Stimulated activated CD4-positive, alpha-beta T cell treated with anti-CD3 and anti-CD28 coated beads, Interleukin-4, amount 100 ng/mL, for 1 hour (primary cell): ENCODE measurements at places on chromosomes 5 and 9.

GRCh38 chr9:134486143-134486591, 155.4 kb upstream of the COL5A1 start:
- no peak for DNase-seq

DNA sequence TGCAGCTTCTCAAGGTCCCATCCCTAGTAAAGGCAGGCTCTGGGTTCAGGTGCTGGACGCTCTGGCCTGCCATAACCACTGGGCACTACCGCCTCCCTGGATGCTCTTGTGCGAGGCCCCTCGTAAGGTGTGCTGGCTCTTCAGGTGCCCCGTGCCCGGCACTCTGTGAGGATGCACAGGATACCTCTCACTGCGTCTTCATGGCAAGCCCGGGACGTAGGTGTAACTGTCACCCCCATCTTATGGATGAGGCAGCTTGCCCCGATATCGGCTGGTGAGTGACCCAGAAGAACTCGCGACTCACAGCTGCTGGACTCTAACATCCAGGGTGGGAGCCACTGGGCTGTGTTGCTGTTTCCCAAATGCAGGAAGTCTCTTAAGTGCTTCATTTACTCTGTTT, 79.0 kb downstream of the GTF3C4 start:
- DNase-seq: no peak

- DNase-seq: no peak
These were observed 83.7 kb downstream of the PDE6A start for GRCh38 chr5:149860801-149861322.

- no peak for DNase-seq
These were observed 279.8 kb upstream of the POU5F2 start for GRCh38 chr5:94021246-94021645.

GRCh38 chr9:92610470-92611420, 59.2 kb downstream of the IPPK start:
- DNase-seq: no peak

DNA sequence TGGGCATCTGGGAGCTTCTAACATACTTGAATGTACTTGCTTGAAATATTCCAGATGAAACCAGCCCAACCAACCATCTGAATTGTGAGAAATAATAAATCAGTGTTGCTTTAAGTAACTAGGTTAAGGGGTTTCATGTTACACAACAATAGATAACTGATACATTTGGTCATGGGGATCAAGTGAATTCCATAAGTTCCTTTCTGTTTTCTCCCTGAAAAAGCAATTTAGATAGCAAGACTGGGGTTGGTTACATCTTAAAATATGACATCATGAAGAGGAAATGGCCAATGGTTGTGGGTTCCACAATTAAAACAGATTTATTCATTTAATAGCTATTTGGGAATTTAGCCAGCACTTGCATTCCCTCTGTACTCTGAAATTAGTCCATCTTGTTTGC, 559.7 kb downstream of the TLR4 start:
- no peak for DNase-seq

DNA sequence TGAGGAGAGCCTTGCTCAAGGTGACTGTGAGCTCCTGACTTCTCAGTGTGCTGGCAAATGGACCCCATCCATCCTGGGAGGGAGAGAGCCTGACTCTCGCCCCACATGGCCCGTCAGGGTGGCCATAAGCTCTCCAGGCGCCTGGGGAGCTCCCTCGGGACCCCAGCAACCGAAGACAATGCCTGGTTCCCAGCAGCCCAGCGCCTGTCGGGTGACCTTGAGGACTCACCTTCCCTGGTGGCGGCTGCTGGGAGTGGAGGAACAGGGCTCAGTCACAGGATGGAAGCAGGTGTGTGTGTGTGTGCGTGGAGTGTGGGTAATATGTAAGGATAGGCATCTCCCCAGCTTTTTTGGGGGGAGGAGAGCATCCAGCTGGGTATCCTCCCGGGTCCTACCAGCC, 190.3 kb downstream of the MELK start:
- no peak for DNase-seq
